Activated CD4-positive, alpha-beta T cell treated with anti-CD3 and anti-CD28 coated beads for 36 hours (primary cell): ENCODE measurements at places on chromosomes 13 and 19.
A peak's percentile ranks its signal among the peaks of the same experiment; 100 is the strongest.

DNA sequence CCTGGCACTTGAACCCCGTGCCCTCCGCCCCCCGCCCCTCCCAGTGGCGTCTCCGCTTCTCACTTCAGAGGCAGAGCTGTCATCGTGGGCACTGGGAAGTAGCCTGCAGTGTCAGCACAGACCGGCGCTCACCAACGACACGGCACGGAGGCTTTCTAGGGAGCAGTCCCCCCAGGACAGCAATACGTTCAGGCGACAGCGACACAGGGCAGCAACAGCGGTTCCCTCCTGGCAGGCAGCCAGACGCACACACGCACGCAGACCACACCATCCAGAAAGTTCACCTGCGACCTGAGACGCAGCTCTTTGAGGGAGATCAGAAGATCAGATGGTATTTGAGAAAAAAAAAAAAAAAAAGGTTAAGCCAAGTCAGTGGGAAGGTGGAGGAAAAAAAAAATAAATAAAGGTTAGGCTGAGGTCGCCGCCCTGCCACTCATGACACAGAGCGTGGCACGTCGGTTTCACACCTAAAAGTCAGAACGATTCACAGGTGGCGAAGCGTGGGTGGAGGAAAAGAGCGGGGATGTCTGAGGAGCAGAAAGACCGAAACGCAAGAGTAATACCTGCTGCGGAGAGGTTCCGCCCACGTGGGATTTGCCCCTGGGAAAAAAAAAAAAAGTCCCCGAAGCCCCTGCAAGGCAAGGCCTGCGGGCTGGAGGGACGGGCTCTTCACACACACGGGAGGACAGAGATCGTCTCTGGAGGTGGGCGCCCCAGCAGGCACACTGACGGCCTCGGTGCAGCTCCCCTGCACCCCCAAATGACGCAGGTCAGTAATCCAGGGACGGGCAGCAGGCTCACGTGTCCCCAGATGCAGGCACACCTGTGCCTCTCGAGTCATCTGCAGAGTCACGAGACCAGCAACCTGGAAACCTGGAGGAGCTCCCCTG, 94.5 kb downstream of the GNG7 start:
- H3K27me3 ChIP-seq: peaks cover 9% of the 10 kb centered on the region
- peak overlapping the region; percentile 65 for H3K4me3 ChIP-seq
- peaks cover 4% of the 10 kb centered on the region for H3K36me3 ChIP-seq
- H3K27ac ChIP-seq: peak overlapping the region; percentile 77
- H3K4me1 ChIP-seq: peaks cover 40% of the 10 kb centered on the region

- H3K36me3 ChIP-seq: peaks cover 6% of the 10 kb centered on the region
- H3K27ac ChIP-seq: peak overlapping the region; percentile 31
- no peaks in the 10 kb centered on the region for H3K27me3 ChIP-seq
- H3K4me1 ChIP-seq: peaks cover 12% of the 10 kb centered on the region
- H3K4me3 ChIP-seq: peak overlapping the region; percentile 78
These were observed 539 bp downstream of the ZNF554 start for GRCh38 chr19:2820112-2820702.

- H3K4me1 ChIP-seq: peaks cover 3% of the 10 kb centered on the region
- H3K36me3 ChIP-seq: no peaks in the 10 kb centered on the region
- H3K27me3 ChIP-seq: peaks cover 2% of the 10 kb centered on the region
- H3K4me3 ChIP-seq: no peak overlapping the region
These were observed 620.6 kb downstream of the GPC6 start for GRCh38 chr13:93847162-93847561.

DNA sequence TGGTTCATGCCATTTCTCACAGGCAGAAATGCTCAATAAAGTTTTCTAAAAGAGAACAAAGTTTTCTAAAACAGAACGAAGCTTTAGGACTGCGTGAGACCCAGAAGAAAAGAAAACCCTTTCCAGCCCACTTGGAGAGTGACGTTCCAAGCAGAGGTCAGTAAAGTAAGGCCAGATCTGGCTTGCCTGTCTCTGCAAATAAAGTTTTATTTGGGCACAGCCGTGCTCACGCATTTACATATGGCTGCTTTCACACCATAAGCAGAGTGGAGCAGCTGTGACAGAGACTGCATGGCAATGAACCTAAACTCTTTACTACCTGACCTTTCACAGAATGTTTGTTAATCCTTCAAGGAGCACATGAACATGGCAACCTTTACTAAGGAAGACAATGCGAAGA, 23.6 kb downstream of the IRS2 start:
- peaks cover 36% of the 10 kb centered on the region for H3K4me1 ChIP-seq
- peaks cover 1% of the 10 kb centered on the region for H3K36me3 ChIP-seq
- no peaks in the 10 kb centered on the region for H3K27me3 ChIP-seq
- DNase-seq: no peak

- H3K27ac ChIP-seq: no peak overlapping the region
- no peaks in the 10 kb centered on the region for H3K27me3 ChIP-seq
- no peak overlapping the region for H3K4me3 ChIP-seq
- no peak for DNase-seq
These were observed 89.2 kb downstream of the DHRS12 start for GRCh38 chr13:51714663-51715168.

GRCh38 chr13:95644601-95645052, at the start of gene DZIP1:
TSS of gene DZIP1 (minus strand) at chr13:95644706. CDS start at chr13:95642029, 2,677 bp downstream.
- peak within 1 kb of the TSS; percentile 61 for H3K4me3 ChIP-seq
- no peak within 1 kb of the TSS for H3K27ac ChIP-seq
- H3K4me1 ChIP-seq: peaks cover 3% of the 10 kb centered on the region
- H3K36me3 ChIP-seq: no peaks in the 10 kb centered on the region

DNA sequence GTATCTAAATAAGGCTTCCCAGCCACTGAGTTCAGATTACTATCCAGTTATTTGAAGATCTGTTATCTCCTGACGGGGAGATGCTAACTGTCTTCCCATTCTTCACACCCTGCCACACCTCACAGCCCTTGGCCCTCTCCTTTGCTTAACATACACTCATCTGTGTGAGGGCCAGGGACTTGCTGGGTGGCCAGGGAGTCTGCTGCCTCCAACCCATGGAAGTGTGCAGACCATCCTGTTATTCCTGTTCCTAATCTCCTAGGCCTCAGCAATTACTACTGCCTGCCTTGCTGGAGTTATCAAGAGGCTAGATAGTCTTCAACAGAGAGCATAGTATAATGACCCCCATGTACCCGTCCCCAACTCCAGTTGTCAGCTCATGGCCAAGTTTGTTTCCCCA, 36.2 kb upstream of the GTF3A start:
- no peaks in the 10 kb centered on the region for H3K36me3 ChIP-seq
- H3K4me3 ChIP-seq: no peak overlapping the region
- no peaks in the 10 kb centered on the region for H3K27me3 ChIP-seq
- H3K4me1 ChIP-seq: no peaks in the 10 kb centered on the region
- no peak for DNase-seq
- H3K27ac ChIP-seq: no peak overlapping the region

DNA sequence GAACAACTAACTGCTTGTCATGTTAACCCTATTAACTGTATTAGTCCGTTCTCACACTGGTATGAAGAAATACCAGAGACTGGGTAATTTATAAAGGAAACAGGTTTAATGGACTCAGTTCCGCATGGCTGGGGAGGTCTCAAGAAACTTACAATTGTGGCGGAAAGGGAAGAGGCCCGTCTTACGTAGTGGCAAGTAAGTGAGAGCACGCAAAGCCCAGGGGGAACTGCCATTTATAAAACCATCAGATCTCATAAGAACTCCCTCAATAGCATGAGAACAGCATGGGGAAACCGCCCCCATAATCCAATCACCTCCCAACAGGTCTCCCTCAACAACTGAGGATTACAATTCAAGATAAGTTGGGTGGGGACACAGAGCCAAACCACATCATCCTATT, 34.7 kb downstream of the PHF11 start:
- H3K27me3 ChIP-seq: no peaks in the 10 kb centered on the region
- peaks cover 31% of the 10 kb centered on the region for H3K36me3 ChIP-seq
- no peak overlapping the region for H3K4me3 ChIP-seq
- no peak for DNase-seq

DNA sequence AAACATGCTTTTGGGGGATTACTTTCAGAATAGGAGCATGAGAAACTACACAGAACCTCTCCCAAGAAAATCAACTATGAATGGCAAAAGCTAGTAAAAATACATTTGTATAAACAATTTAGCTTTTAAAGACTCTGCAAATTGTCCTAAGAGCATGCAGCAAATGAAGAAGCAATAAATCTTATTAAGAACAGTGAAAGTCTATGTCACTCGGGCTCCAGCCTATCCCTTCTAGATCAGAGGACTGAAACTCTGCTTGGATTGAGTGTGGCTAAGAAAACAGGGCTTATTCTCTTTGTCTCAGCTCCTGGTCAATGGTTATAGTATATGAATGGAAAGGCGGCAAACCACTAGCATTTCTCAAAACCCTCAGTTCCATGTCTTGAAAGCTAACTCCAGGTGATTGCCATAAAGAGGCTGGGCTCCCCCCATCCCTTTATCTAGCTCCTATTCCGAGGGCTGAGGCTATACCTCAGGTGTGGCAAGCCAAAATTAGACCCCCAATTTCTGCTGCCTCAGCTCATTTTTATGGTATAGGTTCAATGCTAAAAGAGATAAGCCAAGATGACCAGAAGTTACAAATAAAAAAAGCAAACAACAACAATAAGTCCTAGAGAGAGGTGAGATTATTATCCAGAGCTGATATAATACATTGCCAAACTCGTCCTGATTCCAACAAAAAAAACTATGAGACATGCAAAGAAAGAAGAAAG, 953.2 kb downstream of the SLITRK6 start:
- H3K27me3 ChIP-seq: no peaks in the 10 kb centered on the region
- no peaks in the 10 kb centered on the region for H3K36me3 ChIP-seq
- no peak for DNase-seq

DNA sequence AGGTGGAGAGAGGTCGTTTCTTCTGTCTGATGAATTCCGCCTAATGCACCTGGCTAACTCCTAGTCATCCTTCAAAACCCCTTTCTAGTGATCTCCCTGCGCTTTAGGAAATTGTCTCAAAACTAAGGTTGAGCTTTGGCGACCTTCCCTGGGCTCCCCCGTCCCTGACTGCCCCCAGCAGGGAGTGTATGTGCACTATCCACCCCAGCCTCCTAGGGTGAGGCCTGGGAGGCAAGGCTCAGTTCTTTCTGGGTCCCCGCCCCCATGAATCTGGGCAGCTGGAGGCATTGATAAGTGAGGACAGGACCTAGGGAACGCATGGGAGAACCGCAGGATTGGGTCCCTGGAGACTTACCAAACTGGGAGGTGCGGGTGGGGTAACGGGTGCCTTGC, 378 bp downstream of the TLE6 start:
- H3K27me3 ChIP-seq: peaks cover 4% of the 10 kb centered on the region
- H3K36me3 ChIP-seq: no peaks in the 10 kb centered on the region
- no peak overlapping the region for H3K27ac ChIP-seq
- peak overlapping the region; percentile 77 for H3K4me3 ChIP-seq

DNA sequence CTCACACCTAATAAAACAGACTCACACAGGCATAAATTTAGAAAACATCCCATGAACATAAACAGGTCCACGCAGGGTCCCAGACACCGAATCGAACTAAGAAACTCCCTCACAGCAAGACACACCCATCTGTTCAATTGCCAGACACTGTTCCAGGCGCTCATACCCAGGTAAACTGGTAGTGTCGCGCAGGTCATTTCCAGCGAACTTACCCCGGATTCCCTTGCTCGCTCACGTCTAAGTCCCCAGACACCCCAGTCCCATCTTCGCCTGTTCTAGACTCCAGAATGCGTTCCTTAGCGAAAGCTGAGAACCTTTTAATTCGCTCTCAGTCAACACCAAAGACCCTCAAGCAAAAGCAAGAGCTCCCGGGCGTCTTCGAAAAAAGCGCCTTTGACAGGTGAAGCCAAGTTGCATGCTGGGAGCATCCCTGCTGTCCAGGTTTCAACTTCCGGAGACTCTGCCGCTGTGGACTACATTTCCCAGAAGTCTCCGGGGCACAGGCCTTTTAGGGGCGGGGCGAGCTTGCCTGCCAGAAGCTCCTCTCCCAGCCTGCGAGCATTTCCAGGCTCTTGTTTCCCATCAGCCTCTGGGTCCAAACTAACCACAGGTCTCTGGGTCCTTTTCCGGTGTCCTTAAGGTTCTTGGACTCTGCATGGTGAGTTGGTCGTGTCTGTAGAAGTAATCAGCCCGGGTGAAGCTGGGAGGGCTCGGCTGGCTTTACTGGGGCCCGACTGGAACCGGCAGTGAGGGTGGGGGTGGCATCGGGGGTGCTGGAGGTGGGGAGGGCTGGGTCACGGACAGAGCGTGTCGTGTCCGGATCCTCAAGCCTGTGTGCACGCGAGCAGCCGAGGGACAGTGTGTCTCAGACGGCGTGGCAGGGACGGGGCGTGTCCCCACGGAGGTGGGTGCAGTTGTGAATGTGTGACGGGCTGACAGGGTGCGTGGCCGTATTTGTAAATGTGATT, at the start of gene ZNF283:
Gene ZNF283, plus strand, starts transcription at position 535 of the 968 bp plus-strand sequence. CDS start 6,184 bp downstream, outside the sequence.
- peaks cover 5% of the 10 kb centered on the region for H3K27me3 ChIP-seq
- peaks cover 14% of the 10 kb centered on the region for H3K4me1 ChIP-seq
- peak; percentile 92 for DNase-seq

DNA sequence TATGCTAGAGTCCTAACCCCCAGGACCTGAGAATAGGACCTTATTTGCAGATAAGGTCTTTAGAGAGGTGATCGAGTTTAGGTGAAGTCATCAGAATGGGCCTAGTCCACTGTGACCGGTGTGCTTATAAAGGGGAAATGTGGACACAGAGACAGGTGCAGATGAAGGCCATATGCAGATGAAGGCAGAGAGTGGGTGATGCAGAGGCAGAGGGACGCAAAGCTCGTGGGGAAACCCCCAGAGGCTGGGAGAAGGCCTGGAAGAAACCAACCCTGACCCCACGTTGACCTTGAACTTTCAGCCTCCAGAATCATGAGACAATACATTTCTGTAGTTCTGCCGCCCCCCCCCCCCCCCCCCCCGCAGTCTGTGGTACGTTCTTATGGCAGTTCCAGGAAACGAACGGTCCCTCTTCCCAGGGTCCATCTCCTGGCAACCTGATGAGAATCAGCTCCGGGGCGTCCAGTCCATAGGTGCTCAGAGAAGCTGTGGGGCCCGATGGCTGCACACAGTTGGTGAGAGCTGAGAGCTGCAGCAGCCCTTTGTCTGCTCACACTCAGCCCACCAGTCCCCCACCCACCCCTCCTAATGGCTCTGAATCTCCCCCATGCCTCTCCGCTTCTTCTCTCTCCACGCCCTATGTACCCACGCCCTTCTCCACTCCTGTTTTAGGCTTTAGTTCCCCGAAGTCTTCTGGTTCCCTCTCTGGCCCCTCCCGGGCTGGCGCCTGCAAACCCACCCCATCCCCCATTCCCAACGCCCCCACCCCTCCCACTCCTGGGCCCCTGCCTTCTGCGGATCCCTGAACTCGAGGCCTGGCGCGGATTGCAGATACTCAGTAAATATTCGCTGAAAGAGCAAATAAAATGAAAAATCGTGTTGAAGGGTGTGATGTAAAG, 218.3 kb upstream of the MAB21L1 start:
- no peak overlapping the region for H3K4me3 ChIP-seq
- no peak for DNase-seq
